ENCODE measurements at places on chromosomes 7 and 10. TPM values are rescaled to one million over a fixed set of nuclear protein-coding genes. Genes with fewer than 3 reads are reported as not detected.
A peak's percentile ranks its signal among the peaks of the same experiment; 100 is the strongest.

TMEM270 gene
- not detected for total RNA-seq

GRCh38 chr7:47819607-47819920 lies 128.7 kb downstream of the PKD1L1 start:
- H3K27me3 ChIP-seq: no peaks in the 10 kb centered on the region
- no peak overlapping the region for H3K4me3 ChIP-seq
- peaks cover 7% of the 10 kb centered on the region for H3K4me1 ChIP-seq
- H3K27ac ChIP-seq: no peak overlapping the region

DNA sequence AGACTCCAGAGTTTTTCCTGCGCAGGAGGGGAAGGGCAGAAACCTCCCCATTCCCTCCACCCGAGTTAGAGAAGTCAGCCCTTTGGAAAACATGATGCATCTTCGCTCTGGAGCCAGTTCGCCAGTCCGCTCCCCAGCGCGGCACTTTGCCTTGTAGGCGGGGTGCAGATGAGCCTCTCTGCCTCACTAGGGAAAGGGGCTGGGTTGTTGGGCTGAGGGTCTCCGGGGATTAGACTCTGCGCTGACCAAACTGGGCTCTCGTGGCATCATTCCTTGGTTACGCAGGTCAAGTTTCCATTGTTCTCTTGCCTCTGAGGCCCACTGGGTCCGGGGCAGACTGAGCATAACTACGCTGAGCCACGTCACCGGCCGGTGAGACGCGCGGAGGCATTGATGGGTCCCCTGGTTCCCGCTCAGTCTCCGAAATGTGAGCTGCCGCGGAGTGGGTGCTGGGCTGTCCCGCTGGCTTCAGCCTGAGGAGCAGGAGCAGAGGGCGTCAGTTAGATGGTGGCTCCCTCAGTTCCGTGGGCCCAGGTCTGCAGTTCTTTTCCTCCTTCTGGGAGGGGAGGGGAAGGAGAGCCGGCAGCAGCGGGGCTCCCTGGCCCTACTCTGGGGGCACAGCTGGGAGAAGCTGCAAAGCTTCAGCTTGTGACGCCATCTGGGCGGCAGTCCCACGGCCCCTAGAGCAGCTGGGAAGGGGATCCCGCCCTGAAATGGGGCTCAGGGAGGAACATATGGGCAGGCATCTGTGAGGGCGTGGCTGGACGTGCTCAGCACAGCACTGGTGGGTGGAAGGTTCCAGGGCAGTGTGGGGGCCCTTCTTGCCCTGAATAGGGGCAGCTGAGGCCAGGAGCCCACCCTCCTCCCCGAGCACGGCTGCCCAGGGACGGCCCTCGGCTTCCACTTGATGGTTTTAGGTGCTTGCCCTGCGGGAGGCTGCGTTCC lies 121.3 kb upstream of the BTBD16 start:
- H3K27me3 ChIP-seq: no peaks in the 10 kb centered on the region
- H3K4me1 ChIP-seq: peaks cover 87% of the 10 kb centered on the region
- H3K27ac ChIP-seq: peak overlapping the region; percentile 84
- DNase-seq: peak; percentile 63
- H3K36me3 ChIP-seq: peaks cover 16% of the 10 kb centered on the region

UBTD1 gene
- total RNA-seq: 17.3 TPM

DNA sequence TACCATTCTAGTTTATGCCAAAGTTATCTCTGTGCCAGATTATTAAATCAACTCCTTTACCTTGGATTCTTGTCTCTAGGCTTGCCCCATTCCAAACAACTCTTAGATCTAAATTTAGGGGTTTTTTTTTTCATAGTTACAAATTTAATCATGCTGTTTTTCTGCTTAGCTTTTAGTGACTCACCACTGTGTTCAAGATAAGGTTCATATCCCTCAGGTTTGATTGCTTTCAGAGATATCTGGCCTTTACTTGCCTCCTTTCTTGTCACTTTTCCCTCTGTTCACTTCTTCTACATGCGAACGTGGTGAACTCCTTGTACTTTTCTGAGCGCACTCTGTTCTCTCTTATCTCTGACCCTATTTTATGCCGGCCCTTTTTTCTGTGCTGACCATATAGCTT lies 78.2 kb downstream of the VPS50 start:
- H3K27ac ChIP-seq: no peak overlapping the region
- no peaks in the 10 kb centered on the region for H3K4me1 ChIP-seq
- no peak overlapping the region for H3K4me3 ChIP-seq

DNA sequence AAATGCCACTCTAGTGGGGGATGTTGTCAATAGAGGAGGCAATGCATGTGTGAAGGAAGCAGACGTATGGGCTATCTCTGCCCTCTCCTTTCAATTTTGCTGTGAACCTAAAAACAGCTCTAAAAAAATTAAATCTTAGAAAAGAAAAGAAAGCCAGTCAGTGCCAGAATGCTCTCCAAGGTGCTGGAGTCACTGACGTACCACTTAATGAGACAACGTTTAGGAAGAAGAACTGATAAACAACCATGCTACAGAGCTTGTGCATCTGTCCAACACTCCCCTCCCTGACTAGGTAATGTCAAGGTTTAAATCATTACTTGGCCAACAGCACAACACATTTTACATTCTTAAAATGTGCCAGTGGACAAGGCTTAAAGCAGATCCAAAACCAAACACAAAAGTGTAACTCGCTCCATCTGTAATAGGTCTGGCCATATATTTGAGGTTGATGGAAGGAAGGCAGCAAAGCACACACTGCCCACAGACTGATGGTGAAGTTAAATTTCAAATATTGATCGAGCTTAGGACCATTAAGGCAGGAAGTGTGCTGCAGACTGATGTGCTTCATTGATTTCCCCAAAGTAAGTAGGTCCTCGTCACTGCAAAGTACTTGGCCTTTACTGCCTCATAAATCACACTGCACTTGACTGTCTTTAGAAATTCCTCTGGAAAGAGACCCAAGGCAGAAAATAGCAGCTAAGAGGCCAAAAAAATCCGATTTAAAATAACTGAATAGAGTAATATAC lies 15.5 kb downstream of the ARMH3 start:
- H3K27me3 ChIP-seq: no peaks in the 10 kb centered on the region
- no peak overlapping the region for H3K27ac ChIP-seq
- DNase-seq: no peak

GRCh38 chr7:2476298-2476697 lies at the start of gene GRIFIN:
Gene GRIFIN, minus strand, starts transcription at chr7:2476398. Its CDS starts 15 bp downstream, at chr7:2476383.
- no peaks in the 10 kb centered on the region for H3K36me3 ChIP-seq
- no peak within 1 kb of the TSS for H3K4me3 ChIP-seq
- H3K27ac ChIP-seq: no peak within 1 kb of the TSS
- peaks cover 8% of the 10 kb centered on the region for H3K27me3 ChIP-seq
- no peak for DNase-seq

NACAD gene
- 3.0 TPM for total RNA-seq

ANXA8 gene
- 0.37 TPM for total RNA-seq

NME8 gene
- not detected for total RNA-seq

All from heart right ventricle (tissue), 16 donors.